Stimulated activated effector memory CD8-positive, alpha-beta T cell treated with anti-CD3 and anti-CD28 coated beads, Interleukin-12 subunit alpha, Interleukin-12 subunit beta, amount 100 ng/mL, for 72 hours (primary cell): ENCODE measurements at places on chromosomes 12 and 14.

- DNase-seq: no peak
These were observed 175.4 kb downstream of the ETNK1 start for GRCh38 chr12:22800332-22800731.

- no peak for DNase-seq
These were observed 595.6 kb upstream of the ATP2B1 start for GRCh38 chr12:90304231-90304630.

DNA sequence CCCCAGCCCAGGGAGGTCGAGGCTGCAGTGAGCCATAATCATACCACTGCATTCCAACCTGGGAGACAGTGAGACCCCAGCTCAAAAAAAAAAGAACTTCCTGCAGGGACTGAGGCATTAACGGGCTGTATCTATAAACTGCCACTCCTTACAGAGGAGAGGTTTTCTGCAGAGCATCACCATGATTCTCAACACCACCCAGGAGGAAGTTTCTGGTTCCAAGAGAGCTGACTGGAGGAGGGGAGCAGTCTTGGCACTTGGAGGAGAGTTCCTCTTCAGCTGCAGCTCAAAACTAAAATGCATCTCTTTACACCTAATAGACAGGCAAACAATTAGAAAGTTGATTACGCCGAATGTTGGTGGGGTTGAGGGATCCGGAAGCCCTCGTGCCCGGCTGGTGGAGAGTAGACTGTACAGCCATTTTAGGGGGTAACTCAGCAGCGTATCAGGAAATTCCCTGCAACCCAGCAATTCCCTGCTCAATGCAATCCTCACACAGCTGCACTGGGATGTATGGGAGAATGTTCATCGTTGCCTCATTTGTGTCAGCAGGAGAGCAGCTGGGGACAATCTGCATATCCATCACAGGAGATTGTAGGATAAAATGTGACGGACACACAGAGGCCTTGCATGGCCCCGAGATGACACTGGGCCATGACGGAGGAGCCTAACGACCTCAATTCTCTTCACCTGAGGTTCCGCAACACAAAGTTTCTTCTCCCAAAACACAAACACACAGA lies 36.6 kb downstream of the ACTN1 start:
- no peak for DNase-seq

DNA sequence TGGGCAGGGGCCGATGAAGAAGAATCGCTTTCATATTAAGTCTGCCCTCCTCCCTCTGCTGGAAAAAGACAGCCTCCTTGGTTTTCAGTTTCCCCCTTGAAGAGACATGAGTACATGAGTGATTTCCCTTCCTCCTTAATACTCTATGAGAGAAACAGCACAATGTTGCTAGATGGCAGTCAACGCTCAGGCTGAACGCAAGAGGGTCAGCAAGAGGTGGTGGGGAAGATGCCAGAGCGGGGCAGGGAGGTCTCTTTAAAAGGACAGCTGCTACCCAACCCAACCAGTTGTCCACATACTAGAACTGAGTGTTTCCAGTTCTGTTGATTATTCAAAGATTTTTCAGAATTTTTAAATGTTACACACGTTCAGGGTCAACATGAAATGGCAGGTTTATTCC lies 22.8 kb downstream of the CRACR2A start:
- DNase-seq: no peak

- no peak for DNase-seq
These were observed 250.1 kb upstream of the PWP1 start for GRCh38 chr12:107435520-107435919.

DNA sequence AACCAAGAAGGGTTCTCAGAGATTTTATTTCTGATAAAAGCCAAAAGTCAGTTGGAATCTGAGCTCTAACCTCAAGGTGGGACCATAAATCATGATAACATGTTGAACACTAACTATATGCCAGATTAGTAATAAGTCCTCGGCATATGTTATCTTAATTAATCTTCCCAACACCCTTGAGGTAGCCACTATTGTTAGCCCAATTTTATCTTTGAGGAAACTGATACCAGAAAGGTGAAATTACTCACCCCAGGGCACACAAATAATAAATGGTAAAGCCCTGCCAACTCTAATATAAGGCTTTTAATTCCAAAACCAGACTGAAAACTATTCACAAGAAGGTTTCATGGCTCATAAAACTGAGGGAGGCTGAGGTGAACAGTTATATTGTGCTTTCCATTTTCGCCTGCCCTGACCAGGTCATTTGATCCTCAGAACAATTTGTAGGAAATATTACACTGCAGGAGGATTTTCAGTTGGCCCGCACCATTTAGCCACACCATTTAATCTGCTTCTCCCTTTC lies 16.1 kb upstream of the NUAK1 start:
- DNase-seq: no peak
